ENCODE measurements at places on chromosomes 12 and 14. TPM values are rescaled to one million over a fixed set of nuclear protein-coding genes. Genes with fewer than 3 reads are reported as not detected.

DNA sequence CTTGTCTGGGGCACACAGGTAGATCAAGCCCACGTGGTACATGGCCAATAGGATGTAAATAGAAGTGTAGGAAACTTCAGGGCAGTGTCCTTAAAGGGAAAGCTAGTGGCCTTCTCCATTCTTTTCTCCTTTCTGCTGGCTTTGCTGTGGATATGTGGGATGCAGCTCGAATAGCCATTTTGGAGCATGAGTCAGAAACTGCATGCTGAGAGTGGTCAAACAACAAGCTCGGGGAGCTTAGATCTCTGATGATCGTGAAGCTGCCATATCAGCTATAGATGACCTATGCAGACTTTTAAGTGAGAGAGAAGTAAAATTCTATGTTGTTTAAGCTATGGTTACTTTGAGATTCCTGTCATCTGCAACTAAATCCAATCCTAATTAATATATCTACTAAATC is 241.3 kb upstream of the DAAM1 start:
- no peak for DNase-seq

DNA sequence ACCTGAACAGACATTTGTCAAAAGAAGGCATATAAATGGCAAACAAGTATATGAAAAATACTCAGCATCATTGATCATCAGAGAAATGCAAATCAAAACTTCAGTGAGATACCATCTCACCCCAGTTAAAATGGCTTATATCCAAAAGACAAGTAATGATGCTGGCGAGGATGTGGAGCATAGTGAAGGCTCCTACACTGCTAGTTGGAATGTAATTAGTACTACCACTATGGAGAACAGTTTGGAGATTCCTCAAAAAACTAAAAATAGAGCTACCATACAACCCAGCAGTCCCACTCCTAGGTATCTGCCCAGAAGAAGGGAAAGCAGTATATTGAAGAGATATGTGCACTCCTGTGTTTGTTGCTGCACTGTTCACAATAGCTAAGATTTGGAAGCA is 146.1 kb downstream of the TGFB3 start:
- no peak for DNase-seq

DNA sequence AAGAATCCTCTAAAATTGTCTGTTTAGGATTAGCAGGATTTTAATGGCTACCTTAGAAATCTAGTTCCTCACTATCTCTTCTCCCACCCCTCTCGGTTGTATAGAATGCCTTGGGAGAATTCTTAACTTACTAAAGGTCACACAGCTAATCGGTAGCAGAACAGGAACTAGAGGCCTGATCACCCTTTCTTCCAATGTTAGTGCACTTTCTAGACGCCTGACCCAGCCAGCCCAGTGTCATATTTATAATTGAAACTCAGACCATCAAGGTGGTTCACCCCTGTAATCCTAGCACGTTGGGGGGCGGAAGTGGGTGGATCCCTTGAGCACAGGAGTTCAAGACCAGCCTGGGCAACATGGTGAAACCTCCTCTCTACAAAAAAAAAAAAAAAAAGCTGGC is 1.7 kb downstream of the TIGAR start:
- no peak for DNase-seq

HRK gene
- total RNA-seq = not detected

GRCh38 chr12:82912406-82912805 is 225.7 kb downstream of the TMTC2 start:
- DNase-seq = no peak

DNA sequence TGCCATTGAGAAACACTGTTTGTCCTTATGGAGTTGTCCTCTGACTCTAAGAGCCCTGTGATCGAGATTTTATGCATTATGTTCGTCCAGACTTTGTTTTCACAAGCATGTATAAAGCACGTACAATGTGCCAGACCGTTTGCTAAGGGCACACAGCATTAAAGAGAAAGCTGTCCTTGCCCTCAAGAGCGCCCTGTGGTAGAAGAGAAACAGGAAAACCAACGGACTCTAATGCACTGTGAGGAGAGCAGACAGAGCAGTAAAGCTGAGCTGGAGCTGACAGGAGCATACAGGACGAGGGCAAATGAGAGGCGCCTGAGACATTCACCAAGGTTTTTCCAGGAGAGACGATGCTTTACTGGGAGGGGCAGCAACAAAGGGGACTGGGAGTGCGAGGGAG is 66.2 kb upstream of the OVCH1 start:
- no peak for DNase-seq

- DNase-seq = no peak
Measured at GRCh38 chr12:109621211-109621694, 47.7 kb downstream of the MVK start.

GRCh38 chr12:113955109-113955970 is 10.8 kb downstream of the RBM19 start:
- no peak for DNase-seq

CFAP251 gene
- 7.4 TPM for total RNA-seq

DNA sequence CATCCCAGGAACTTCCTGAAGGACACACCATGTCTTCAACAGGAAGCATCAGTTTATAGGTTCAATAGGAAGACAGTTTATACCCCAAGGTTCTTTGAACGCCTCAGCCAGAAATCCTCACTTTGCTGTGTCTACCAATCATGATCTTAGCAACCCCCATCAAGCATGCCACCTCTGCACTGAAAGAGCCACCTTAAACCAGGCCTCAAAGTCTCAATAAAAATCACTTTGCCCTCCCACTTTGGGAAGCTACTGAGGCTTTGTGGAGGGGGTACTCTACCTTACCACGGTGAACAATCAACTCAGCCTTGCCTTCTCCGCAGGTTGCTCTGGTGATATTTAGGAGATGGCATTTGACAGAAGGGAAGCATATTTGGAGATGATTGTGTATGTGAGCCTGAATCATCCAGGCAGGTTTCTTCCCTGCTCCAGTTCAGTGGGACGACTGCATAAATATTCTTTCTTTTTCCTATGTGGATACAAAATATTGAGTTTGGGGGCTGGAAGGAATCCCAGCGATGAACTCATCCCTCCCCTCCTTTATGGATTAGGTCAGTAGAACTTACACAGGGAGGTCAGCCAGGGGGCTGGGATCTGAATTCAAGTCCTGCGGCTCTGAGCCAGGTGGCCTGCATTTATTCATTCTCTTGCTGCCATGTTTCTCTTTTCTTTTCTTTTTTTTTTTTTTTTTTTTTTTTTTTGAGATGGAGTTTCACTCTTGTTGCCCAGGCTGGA is 42.8 kb upstream of the VASH1 start:
- no peak for DNase-seq

INHBC gene
- total RNA-seq = not detected

RNASE1 gene
- 1,585 TPM for total RNA-seq

- no peak for DNase-seq
Measured at GRCh38 chr14:95220663-95221231, 63.4 kb upstream of the DICER1 start.

GRCh38 chr12:131783915-131784541 is 44.2 kb upstream of the MMP17 start:
- no peak for DNase-seq

TAS2R9 gene
- total RNA-seq = not detected

CLMN gene
- total RNA-seq = 30.6 TPM

GRCh38 chr14:89283327-89284060 is 133.5 kb downstream of the FOXN3 start:
- no peak for DNase-seq

- DNase-seq = no peak
Measured at GRCh38 chr12:23659131-23659530, 290.3 kb downstream of the SOX5 start.

DNA sequence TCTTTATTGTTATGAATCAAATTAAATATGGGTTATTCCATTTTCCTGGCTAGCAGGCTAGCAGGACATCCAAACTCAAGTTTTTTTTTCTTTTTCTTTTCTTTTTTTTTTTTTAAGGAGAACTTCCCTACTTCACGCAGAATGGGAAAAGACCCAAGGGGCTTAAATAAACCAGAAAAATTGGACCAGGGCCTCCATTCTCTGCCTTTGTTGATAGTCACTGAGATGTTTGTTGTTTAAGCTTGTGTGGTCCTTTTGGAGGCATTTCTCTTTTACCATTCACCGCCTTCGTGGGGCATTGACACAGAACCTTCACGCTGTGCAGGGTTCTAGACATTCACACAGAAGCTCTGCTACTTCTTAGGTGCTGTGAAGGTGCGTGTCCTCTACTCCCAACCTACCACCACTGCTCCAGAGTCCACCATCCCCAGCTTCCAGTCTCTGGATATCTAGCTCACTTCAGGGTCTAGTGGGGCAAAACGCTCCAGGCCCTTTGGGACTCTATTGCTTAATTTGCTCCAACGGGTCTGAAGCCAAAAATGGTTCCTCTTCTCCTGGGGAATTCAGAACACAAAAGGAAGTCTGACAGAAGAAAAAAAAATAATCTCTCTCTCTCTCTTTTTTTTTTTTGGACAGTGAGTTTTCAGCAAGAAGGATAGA is 301.3 kb downstream of the AEBP2 start:
- no peak for DNase-seq

GRCh38 chr14:76109087-76109880 is 42.4 kb upstream of the GPATCH2L start:
- no peak for DNase-seq

GRCh38 chr12:23947395-23947794 is 2.1 kb downstream of the SOX5 start:
- DNase-seq = no peak

DNA sequence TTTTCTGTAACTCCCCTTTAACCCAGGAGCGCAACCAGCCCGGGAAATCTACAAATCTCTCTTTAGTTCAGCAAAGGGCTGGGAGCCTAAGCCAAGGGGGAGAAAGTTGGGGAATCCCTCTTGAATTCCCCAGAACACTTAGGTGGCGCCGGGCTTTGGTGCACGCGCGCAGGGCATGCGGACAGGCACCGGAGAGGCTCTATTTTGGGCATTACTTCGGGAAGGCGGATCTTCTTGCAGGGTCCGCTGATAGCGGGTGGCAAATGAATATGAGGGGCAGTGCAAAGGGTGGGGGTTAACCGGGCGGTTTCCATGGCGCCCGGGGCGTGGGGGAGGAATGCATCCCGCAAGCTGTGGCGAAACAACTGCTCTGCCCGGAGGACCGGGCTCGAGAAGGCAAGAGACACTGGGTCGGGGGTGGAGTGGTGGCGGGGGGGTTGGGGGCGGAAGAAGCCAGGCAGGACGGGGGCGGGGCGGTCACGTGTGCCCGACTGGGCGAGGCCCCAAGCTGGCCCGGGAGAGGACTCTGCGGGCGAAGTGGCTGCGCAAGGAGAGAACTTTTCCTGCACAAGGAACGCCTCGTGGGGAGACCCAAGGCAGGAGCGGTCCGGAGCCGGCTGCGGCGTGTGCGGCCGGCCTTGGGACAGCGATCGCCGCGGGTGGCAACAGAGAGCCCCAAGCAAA is at the start of gene FLVCR2:
Gene FLVCR2, plus strand, starts transcription at position 519 of the 684 bp plus-strand sequence. CDS start 353 bp downstream, outside the sequence.
- peak; percentile 55 for DNase-seq

- DNase-seq = peak; percentile 58
Measured at GRCh38 chr14:61269321-61270083, 11.6 kb downstream of the TMEM30B start.

GRCh38 chr12:97127061-97127460 is 220.0 kb downstream of the NEDD1 start:
- DNase-seq = no peak

CPNE6 gene
- total RNA-seq = not detected

DNA sequence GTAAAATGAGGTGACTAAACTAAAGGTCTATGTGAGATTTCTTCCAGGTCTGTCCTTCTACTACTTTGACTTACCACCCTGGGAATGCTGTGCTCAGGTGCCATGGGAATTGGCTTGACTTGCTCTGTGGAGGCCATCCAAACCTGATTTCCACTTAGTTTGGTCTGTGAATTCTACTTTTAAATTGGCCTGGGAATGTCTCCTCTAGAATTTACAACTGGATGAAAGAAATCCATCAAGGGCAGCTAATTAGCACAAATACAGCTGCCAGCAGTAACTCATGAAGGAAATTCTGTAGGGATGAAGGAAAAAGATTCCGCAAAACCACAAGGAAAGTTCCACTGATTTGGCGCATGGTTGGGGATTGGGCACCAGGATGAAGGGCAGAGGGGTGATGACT is 31.7 kb upstream of the FRMD6 start:
- DNase-seq = no peak

PLA2G1B gene
- total RNA-seq = not detected

GRCh38 chr12:38350342-38351174 is 34.0 kb downstream of the ALG10B start:
- no peak for DNase-seq

GRCh38 chr14:54864526-54864925 is 38.1 kb downstream of the GCH1 start:
- no peak for DNase-seq

DNA sequence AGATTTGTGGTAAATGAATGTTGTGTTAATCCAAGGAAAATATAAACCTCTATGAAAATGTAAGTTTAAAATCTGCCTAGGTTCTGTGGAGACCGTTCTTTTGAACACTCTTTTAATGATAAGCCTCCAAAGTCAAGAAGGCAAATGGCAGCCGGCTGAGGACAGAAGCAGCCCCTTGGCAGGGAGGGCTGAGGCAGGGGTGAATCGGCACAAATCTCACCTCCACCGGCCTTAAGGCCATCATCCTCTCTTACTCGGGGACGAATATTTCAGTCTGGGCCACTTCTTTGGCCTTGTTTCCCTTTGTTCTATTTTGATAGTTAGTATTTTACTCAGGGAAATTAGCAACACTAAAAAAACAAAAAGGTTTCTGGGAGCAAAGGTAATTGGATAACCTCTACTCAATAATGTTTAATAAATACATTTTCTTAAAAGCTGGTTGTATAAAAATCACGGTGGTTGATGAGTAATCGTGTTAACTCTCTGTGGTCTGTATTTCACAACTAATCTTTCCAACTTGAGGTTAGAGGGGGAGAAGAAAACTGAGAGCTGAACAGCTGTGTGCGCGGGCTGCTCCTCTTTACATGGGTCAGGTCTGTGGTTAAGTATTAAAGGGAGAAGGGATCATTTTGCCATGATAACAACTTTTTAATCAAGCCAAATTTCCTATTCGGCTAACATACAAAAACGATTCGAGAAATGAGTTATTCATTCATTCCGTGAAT is 18.6 kb downstream of the LGMN start:
- DNase-seq = no peak

OASL gene
- total RNA-seq = 3.3 TPM

DNA sequence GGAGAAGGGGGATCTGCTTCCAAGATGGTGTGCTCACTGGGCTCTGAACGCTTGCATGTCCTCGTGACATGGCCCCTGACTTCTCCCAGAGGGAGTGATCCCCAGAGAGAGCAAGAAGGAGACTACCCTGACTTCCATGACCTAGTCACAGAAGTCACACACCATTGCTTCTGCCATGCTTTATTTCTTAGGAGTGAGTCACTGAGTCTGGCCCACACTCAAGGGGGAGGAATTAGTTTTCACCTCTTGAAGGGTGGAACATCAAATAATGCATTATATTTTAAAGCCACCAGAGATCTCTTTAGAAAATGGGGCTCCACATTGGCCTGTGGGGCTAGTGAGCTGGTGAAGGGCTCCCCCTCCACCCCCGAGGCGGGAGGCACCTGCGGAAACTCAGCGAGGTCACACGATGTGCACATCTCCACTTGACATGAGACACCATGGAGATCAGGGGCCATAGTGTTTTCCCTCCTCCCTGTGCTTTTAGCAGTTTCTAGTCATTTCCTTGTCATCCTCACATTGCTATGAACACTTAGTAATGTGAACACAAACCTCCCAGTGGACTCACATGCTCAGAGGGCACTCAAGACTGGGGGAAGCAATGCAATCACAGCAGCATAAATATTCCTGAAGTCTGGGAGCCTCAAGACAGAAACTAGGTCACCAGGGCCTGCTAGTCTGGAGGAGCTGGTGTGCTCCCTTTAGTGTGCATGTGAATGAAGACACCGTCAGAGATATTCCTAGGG is 87.4 kb upstream of the FZD10 start:
- DNase-seq = no peak
